ENCODE measurements at places on chromosomes 1 and 21.

DNA sequence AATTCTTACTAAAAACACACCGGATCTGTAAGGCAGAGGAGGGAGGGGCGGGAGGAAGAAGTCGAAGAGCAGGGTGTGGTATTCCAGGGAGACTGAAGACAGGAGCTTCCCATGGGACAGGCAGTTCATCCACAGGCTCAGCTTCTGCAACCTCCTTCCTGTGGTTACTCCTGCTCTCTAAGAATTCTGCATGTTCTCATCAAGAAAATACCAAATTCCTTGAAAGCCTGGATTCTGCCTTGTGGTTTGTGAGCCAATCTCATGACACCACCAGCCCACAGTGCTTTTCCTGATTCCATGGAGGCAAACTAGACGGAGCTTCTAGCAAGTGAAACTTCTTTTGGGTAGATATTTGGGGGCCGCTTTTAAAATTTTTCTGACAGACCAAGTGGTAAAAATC, 1.1 kb upstream of the ST6GALNAC3 start:
- no peak for DNase-seq
- peaks cover 49% of the 10 kb centered on the region for H3K27me3 ChIP-seq
- H3K4me1 ChIP-seq = peaks cover 14% of the 10 kb centered on the region

GRCh38 chr1:43796111-43796581, 88.8 kb downstream of the ST3GAL3 start:
- DNase-seq = no peak
- H3K4me1 ChIP-seq = no peaks in the 10 kb centered on the region
- H3K27me3 ChIP-seq = no peaks in the 10 kb centered on the region
- no peak overlapping the region for H3K4me3 ChIP-seq

DNA sequence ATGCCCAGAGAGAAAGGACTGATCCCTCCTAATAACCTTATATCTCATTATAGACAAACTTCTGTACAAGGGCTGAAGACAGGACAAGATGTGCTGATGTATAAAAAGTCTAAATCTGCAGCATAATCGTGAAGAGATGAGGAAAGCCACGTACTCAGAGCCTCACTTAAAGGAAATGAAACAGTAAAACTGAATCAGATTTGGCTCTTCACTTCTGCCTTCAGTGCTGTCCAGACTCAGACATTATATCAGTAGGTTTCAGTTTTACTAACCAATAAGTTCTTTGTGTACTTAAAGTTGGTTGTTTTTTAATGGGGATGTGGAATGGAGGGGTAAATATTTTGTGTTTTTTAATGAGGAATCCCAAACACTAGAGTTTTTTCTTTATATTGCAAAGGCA, 45.3 kb upstream of the RGS1 start:
- H3K36me3 ChIP-seq = peaks cover 18% of the 10 kb centered on the region
- no peak for DNase-seq
- peaks cover 48% of the 10 kb centered on the region for H3K4me1 ChIP-seq

- H3K27me3 ChIP-seq = no peaks in the 10 kb centered on the region
- H3K4me3 ChIP-seq = peak overlapping the region; percentile 30
- peaks cover 55% of the 10 kb centered on the region for H3K4me1 ChIP-seq
- H3K36me3 ChIP-seq = no peaks in the 10 kb centered on the region
Measured at GRCh38 chr1:109501644-109502363, 7.7 kb downstream of the AMIGO1 start.

- H3K27ac ChIP-seq = no peak overlapping the region
- H3K4me3 ChIP-seq = no peak overlapping the region
- H3K27me3 ChIP-seq = peaks cover 23% of the 10 kb centered on the region
- no peak for DNase-seq
- peaks cover 14% of the 10 kb centered on the region for H3K4me1 ChIP-seq
Measured at GRCh38 chr1:11380500-11380899, 98.5 kb upstream of the DISP3 start.

DNA sequence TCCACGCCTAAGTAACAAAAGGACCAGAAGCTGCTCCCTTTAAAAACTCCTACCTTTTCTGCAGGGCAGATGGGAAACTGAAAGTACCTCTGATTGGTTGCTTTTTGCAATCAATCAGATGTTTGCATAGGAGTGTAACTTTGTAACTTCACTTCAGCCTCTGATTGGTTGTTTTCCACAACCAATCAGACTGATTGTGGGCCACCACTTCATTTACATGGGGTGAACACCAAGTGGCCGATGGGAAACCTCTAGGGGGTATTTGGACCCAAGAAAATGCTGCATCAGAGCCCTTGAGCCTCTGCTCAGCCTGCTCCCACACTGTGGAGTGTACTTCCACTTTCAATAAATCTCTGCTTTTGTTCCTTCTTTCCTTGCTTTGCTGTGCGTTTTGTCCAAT, 32.8 kb upstream of the CD1D start:
- H3K4me3 ChIP-seq = no peak overlapping the region
- H3K27ac ChIP-seq = no peak overlapping the region
- no peak for DNase-seq
- no peaks in the 10 kb centered on the region for H3K36me3 ChIP-seq

DNA sequence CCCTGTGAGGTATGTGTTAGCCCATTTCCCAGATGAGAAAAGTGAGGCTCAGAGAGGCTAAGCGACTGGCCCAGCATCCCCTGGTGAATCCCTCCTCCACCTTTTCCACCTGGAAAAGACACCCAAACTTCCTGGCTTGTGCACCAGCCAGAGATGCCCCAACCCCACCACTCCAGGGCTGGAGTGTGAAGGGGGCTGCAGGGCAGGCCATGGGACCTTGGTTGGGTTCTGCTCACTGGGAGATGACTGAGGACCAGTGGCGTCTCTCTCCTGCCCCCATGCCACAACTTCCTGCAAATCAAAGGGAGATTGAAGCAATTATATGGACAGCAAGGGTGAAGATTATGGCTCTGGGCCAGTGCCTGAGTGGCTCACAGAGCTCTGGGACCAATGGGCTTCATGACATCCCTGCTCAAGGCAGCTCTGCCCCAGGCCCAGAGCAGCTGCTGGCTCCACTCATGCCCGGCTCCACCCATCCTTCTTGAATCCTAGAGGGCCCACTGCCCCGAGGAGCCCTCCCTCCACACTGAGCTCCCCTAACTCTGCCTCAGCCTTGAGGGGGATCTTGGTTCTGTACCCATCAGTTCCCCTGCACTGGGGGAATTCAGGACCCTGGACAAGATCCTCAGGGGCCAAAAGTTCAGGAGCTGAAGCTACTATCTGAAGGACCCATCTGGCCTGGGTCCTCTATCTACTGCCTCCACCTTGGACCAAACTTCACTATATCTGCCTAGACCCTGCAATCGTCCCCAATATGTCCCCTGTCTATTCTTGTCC, 416.9 kb downstream of the PTPRU start:
- H3K4me3 ChIP-seq = no peak overlapping the region
- peaks cover 31% of the 10 kb centered on the region for H3K27me3 ChIP-seq
- H3K4me1 ChIP-seq = no peaks in the 10 kb centered on the region
- no peaks in the 10 kb centered on the region for H3K36me3 ChIP-seq
- peak; percentile 37 for DNase-seq
- no peak overlapping the region for H3K27ac ChIP-seq

GRCh38 chr1:43305461-43305860, 4.7 kb downstream of the TIE1 start:
- no peaks in the 10 kb centered on the region for H3K4me1 ChIP-seq
- H3K27me3 ChIP-seq = no peaks in the 10 kb centered on the region
- no peaks in the 10 kb centered on the region for H3K36me3 ChIP-seq
- no peak overlapping the region for H3K4me3 ChIP-seq
- H3K27ac ChIP-seq = no peak overlapping the region

DNA sequence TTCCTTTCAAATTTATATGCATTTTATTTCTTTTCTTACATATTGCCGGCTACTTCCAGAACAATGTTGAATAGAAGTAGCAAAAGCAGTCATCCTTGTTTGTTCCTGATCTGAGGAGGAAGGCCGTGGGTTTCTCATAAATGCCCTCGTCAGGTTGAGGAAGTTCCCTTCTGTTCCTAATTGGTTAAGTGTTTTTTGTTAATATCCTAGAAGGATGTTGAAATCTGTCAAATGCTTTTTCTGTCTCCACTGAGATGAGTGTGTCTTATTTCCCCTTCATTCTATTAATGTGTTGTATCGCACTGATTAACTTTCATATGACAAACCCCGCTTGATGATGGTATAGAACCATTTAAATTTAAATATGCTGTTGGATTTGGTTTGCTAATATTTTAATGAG, 15.4 kb downstream of the TTLL10 start:
- no peaks in the 10 kb centered on the region for H3K27me3 ChIP-seq
- DNase-seq = no peak
- no peaks in the 10 kb centered on the region for H3K4me1 ChIP-seq
- H3K4me3 ChIP-seq = no peak overlapping the region

- no peak overlapping the region for H3K4me3 ChIP-seq
- H3K36me3 ChIP-seq = no peaks in the 10 kb centered on the region
- H3K27me3 ChIP-seq = peaks cover 6% of the 10 kb centered on the region
- no peaks in the 10 kb centered on the region for H3K4me1 ChIP-seq
Measured at GRCh38 chr1:207079706-207080241, 8.9 kb upstream of the C4BPB start.

- H3K27ac ChIP-seq = no peak overlapping the region
- H3K36me3 ChIP-seq = no peaks in the 10 kb centered on the region
- no peak overlapping the region for H3K4me3 ChIP-seq
- DNase-seq = no peak
Measured at GRCh38 chr21:24716281-24716918, 890.9 kb downstream of the MRPL39 start.

GRCh38 chr1:46983830-46984586, 39.5 kb upstream of the CYP4X1 start:
- DNase-seq = no peak
- H3K4me3 ChIP-seq = no peak overlapping the region
- peaks cover 2% of the 10 kb centered on the region for H3K36me3 ChIP-seq
- H3K27me3 ChIP-seq = peaks cover 36% of the 10 kb centered on the region
- H3K27ac ChIP-seq = no peak overlapping the region

DNA sequence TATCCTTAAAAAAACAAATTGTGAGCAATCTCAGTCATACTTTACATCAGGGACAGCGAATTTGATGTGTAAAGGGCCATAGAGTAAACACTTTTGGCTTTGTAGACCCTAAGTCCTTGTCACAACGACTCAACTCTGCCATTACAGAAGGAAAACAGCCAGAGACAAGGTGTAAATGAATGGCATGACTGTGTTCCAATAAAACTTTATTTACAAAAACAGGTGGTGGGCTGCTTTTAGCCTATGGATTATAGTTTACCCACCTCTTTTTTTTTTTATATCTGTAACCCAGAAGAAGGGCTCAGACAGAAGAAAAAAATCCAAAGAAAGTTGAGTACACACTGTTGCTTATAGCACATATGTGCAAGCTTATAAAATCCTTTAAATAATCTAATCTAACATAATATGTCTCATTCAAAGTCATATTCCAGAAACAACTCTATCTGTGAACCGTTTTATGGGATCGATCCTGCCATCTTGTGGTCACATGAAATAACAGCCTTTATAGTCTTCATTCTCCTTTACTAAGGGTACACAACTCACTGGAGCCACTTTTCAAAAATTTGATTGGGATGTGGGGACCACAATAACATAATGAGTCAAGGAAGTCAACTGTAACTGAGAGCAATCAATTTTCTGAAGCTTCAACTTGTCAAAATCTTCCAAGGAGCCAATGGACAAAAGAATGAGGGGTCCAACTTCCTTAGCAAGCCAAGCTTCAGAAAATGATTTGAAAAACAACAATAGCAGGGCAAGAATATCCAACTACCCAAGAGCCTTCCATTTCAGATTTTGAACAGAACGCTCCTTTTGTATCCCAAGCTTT, 142.2 kb upstream of the KRTAP19-8 start:
- H3K36me3 ChIP-seq = no peaks in the 10 kb centered on the region
- H3K4me3 ChIP-seq = no peak overlapping the region
- no peak overlapping the region for H3K27ac ChIP-seq
- DNase-seq = no peak
- H3K27me3 ChIP-seq = no peaks in the 10 kb centered on the region
- peaks cover 9% of the 10 kb centered on the region for H3K4me1 ChIP-seq

GRCh38 chr1:239635276-239635675, 248.9 kb downstream of the CHRM3 start:
- H3K27ac ChIP-seq = no peak overlapping the region
- DNase-seq = no peak
- no peaks in the 10 kb centered on the region for H3K4me1 ChIP-seq
- H3K27me3 ChIP-seq = no peaks in the 10 kb centered on the region
- no peak overlapping the region for H3K4me3 ChIP-seq

- H3K4me3 ChIP-seq = no peak overlapping the region
- no peaks in the 10 kb centered on the region for H3K36me3 ChIP-seq
- H3K4me1 ChIP-seq = peaks cover 5% of the 10 kb centered on the region
- DNase-seq = no peak
- H3K27ac ChIP-seq = no peak overlapping the region
Measured at GRCh38 chr21:45448810-45449657, 44.1 kb downstream of the COL18A1 start.

GRCh38 chr1:22978299-22978698, 5.6 kb upstream of the LACTBL1 start:
- no peak for DNase-seq
- H3K36me3 ChIP-seq = no peaks in the 10 kb centered on the region
- H3K4me3 ChIP-seq = no peak overlapping the region
- H3K27me3 ChIP-seq = peaks cover 30% of the 10 kb centered on the region
- H3K27ac ChIP-seq = no peak overlapping the region
- no peaks in the 10 kb centered on the region for H3K4me1 ChIP-seq

DNA sequence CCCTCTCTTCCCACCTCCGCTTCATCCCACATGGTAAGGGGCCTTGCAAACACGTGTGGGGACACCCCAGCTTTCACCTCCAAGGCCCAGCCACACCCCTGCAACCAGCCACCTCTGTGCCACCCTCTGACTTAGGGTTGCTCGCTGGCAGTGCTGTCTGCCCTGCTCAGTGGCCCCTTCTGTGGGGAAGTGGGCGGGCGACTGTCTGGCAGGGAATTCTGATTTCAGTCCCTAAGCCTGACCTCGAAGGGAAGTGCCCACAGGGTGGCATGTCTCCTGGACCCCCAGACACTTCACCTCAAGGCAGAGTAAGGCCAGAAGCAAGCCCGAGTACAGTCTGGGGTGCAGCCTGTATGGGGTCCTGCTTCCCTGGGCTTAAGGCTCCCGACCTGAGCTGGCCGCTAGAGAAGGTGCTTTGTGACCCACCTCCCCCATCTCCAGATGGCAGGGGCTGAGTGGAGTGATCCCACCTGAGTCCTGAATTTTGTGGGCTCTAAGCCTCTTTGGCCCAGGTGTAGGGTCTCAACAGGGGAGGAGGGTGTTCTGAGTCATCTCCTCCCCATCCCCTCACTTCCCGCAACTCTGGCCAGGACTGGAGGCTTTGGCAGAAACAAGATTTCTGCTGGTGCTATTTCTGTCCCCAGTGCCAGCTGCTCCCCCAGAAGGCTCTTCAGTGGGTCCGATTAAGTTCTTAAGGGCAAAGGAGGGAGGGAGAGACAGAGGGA, 7.0 kb downstream of the RD3 start:
- no peaks in the 10 kb centered on the region for H3K36me3 ChIP-seq
- no peak for DNase-seq
- no peaks in the 10 kb centered on the region for H3K4me1 ChIP-seq
- no peak overlapping the region for H3K27ac ChIP-seq
- H3K4me3 ChIP-seq = no peak overlapping the region
- peaks cover 12% of the 10 kb centered on the region for H3K27me3 ChIP-seq

GRCh38 chr1:92461364-92462097, 25.2 kb downstream of the GFI1 start:
- H3K27me3 ChIP-seq = no peaks in the 10 kb centered on the region
- peak overlapping the region; percentile 42 for H3K4me3 ChIP-seq
- H3K27ac ChIP-seq = peak overlapping the region; percentile 38
- DNase-seq = no peak
